Endodermal cell (in vitro differentiated cells): ENCODE measurements at places on chromosomes 3 and 15. TPM values are rescaled to one million over a fixed set of nuclear protein-coding genes. Genes with fewer than 3 reads are reported as not detected.

Gene COL7A1
- total RNA-seq: 14.5 to 24.8 TPM (median 16.6 TPM) in 3 replicates

Gene SLC28A1
- total RNA-seq: not detected in 2 replicates

GRCh38 chr3:60240492-60240891 is 1010.8 kb downstream of the FHIT start:
- DNase-seq: peak; percentile 40

Gene DBR1
- 16.8 and 17.7 TPM in 2 replicates for total RNA-seq

DNA sequence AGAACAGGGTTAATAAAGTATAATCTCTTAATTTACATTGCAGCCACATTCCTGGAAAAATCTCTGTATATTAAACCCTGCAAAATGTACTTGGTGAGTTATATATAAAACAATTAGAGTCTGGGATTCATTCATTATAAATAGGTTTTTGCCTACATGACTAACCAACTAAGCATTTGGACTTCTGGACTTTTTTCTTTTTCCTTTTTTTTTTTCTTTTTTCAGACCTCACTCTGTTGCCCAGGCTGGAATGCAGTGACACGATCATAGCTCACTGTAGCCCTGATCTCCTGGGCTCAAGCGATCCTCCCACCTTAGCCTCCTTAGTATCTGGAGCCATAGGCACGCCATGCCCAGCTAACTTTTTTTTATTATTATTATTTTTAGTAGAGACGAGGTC is 4.5 kb downstream of the DNAJC13 start:
- no peak for DNase-seq

Gene CTXN2
- total RNA-seq: 0.07 TPM in 1 of 2 replicates, not detected in the other

Gene GOLGA8B
- total RNA-seq: 58.6 and 74.9 TPM in 2 replicates
